ENCODE measurements at places on chromosomes 4 and X. TPM values are rescaled to one million over a fixed set of nuclear protein-coding genes. Genes with fewer than 3 reads are reported as not detected.

DNA sequence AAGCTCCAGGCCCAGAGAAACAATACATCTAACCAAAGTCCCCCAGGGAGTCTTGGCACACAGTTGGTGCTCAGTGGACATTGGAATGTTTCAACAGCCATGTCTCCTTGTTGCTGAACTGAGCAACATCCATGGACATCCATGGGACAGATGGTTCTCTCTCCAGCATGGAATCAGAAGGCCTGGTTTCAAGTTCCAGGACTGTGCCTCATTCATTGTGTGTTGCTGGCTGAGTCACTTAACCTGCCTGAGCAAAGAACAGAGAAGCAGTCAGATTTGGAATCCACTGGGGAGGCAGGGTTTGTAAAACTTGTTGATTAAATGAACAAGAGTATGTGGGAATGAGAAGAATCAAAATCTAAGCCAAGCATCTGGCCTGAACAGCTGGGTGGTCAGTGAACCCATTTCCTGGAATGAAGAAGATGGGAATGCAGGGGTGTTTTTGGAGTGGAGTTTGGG lies 147.9 kb downstream of the CHIC2 start:
- H3K36me3 ChIP-seq: no peaks in the 10 kb centered on the region
- peaks cover 5% of the 10 kb centered on the region for H3K27me3 ChIP-seq
- H3K4me1 ChIP-seq: no peaks in the 10 kb centered on the region
- H3K4me3 ChIP-seq: no peak overlapping the region
- DNase-seq: no peak
- no peak overlapping the region for H3K27ac ChIP-seq

DNA sequence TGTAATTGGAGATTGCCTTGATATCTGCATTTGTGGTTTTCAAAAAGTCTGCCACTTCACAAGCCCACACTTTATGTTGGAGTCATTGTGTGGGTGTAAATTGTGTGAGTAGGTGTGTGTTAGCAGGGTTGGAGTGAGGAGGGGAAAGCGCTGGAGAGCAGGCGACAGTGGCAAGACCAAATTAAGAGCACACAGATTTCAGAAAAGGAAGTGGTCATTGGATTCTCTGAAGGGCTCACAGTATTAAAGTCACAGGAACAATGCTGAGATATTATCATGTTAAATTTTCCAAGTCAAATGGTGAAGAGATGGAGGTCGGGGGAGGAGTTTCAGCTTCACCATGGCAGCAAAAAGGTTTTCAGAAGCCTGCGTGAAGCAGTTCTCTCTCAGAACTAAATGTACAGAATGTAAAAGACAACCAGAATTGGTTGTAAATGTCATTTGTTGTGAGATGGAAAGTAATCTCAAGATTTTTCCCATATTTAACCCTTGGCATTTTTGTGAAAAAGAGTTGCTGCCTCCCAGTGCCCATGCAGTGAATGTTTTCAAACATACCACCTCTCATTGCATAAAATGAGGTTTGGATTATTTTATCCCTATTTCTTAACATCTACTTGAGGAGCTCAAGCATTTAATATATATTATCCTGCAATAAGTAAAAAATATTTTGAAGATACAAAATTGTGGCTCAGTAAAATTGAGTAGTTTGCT lies 265.9 kb downstream of the ZNF674 start:
- H3K36me3 ChIP-seq: no peaks in the 10 kb centered on the region
- H3K4me3 ChIP-seq: no peak overlapping the region
- no peak for DNase-seq
- no peaks in the 10 kb centered on the region for H3K4me1 ChIP-seq

DNA sequence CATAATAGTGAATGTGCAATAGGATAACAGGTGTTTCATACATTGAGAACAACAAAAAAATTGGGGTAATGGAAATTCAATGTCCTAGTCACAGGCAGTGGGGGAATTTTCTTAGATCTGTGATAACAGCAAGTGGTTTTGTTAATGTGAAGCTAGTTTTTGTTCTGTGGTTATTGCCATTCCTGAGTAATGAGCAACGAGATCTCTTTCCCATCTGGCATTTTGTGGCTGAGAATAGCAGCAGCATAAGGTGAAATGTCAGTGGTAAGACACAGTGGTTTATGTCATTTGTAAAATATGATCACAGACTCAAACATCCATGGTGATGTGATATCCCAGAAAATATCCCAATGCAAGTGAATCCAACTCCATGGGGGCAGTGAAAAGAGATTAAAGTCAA lies 497.5 kb downstream of the KCNIP4 start:
- no peak overlapping the region for H3K27ac ChIP-seq
- no peaks in the 10 kb centered on the region for H3K36me3 ChIP-seq
- no peaks in the 10 kb centered on the region for H3K27me3 ChIP-seq

GRCh38 chr4:53010318-53010717 lies 148.2 kb downstream of the RASL11B start:
- no peaks in the 10 kb centered on the region for H3K27me3 ChIP-seq
- H3K36me3 ChIP-seq: no peaks in the 10 kb centered on the region
- no peak overlapping the region for H3K27ac ChIP-seq
- peaks cover 33% of the 10 kb centered on the region for H3K4me1 ChIP-seq

- H3K36me3 ChIP-seq: no peaks in the 10 kb centered on the region
- H3K4me3 ChIP-seq: no peak overlapping the region
- H3K27ac ChIP-seq: no peak overlapping the region
- no peaks in the 10 kb centered on the region for H3K4me1 ChIP-seq
- H3K27me3 ChIP-seq: no peaks in the 10 kb centered on the region
Observed at GRCh38 chrX:135591871-135592270, 71.4 kb downstream of the INTS6L start.

PAGE2B gene
- polyA plus RNA-seq: not detected

DAPP1 gene
- 1.8 TPM for polyA plus RNA-seq

G6PD gene
- 15.5 TPM for polyA plus RNA-seq

GAK gene
- 173 TPM for polyA plus RNA-seq

All from small intestine (tissue), 16 donors.